NCI-H1048 (cell line): ENCODE measurements at places on chromosomes 2 and 18.

DNA sequence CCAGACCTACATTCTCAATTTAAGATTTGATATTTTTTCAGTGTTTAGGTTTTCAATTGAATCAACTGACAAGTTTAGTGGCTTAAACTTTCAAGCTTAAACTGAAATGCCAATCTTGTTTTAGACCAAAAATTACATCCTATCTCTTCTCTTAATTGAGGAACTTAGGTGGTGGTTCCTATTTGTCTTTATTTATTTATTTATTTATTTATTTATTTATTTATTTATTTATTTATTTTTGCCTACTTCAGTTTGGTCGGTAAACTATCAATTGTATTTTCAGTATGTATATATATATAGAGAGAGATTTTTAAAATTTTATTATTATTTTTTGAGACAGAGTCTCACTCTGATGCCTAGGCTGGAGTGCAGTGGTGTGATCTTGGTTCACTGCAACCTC lies 68.1 kb downstream of the NEDD4L start:
- DNase-seq = no peak

DNA sequence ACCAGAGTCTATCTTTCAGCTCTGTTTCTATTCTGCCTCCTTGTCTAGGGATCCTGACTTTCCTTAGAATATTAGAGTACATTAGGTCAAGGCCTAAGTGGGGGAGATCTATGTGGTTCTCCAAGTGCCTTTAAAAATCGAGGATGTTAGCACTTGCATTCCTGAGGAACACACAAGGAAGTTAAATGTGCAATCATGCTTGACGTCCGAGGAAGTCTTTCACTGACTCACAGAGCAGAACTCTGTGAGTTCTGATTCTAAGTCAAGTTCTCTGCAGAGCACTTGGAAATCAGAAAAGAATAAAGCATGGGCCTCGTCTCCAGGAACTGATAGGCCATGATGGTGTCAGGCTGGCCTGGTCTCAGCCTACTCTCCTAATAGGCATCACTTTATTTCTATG lies 17.2 kb downstream of the FHOD3 start:
- DNase-seq = no peak

DNA sequence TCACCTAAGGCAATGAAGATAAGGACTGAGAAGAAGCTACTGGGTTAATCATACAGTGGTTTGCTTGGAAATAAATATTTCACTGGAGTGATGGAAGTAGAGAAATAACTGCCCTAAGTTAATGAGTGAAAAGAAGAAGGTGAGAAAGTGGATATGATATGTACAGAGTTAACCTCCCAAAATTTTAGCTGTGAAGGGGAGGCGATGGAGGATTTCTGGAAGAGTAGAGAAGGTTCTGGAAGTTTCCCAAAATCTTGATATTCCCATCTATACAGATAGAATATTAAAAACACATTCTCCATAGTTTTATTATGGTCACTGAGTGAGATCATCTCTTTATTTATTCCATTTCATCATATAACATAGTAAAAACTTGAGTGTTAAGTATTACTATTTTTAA lies 296.6 kb upstream of the RGPD4 start:
- no peak for DNase-seq

DNA sequence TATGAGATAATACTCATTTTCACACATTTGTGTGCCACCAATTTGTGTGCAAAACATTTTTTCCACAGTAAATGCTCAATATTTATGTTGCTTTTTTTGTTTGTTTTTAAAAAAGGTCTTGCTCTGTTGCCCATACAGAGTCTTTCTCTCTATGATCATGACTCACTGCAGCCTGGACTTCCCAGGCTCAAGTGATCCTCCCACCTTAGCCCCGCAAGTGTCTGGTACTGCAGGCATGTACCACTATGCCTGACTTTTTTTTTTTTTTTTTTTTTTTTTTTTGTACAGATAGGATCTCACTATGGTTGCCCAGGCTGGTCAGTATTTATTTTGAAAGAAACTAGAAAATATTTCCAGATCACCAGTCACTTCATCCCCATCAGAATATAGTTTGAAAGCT lies 297.8 kb upstream of the GYPC start:
- DNase-seq = no peak

GRCh38 chr2:96863575-96864342 lies 5.9 kb upstream of the ANKRD39 start:
- no peak for DNase-seq

- no peak for DNase-seq
Observed at GRCh38 chr2:153963256-153963655, 91.5 kb downstream of the GALNT13 start.

DNA sequence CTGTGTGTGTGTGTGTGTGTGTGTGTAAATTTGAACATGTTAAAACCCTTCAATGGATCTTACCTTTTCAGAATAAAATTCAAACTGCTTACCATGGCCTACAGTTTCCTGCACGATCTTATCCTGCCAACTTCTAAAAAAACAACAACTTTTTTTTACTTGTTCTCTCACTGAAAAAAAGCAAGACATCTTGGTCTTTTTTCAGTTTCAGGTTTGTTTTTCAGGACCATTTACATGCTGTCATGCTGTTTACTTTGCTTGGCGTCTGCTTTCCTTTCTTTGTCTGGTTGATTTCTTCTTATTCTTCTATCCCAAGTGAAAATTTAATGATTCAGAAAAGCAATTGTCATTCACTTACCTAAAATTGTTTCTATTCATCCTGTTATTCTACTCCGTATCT lies 286.3 kb upstream of the TMEFF2 start:
- no peak for DNase-seq

DNA sequence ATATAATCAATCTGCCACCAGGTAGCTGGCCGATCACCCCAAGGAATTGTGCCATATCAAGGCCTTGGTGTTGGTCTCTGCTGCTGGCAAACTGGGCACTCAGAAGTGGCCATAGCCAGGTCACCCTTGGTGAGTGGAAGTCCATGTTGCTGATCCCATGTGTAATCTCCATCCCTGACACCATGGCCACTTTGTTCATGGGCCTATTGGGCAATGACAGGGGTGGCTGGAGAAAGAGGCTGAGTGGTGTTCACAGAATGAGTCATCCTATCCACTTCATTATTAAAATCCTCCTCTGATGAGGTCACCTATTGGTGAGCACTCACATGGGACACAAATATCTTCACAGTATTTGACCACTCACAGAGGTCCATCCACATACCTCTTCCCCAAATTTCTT lies 26.7 kb upstream of the CD226 start:
- no peak for DNase-seq

DNA sequence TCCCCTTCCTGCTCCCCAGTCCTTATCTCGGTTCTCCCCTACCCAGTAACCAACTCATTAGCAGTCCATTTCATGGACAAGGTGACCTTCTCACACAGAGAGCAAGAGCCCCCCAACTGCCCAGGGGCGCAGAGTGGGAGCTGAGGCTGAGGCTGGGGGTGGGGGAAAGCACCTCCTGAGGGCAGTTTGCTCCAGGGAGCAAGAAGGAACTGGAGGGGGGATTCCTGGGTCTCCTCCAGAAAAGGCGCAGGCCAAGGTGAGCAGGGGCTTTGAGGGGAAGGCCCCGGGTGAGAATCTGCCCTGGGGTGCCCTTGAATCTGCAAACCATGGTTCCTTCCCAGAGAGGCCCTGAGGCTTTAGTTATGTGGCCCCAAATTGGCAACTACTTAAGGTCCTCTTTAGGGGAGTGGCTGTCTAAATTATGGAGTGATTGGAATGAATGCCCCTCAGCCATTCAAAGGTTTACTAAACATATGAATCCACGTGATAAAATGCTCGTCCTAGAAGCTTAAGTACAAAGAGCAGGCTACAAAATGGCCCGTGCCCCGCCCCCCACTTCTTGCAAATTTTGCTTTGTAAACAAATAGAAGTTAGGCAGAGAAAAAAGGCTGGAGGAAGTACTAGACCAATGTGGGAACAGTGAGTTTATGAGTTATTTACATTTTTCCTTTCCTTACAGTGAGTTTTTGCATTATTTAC lies 123.5 kb upstream of the HS6ST1 start:
- DNase-seq = no peak

DNA sequence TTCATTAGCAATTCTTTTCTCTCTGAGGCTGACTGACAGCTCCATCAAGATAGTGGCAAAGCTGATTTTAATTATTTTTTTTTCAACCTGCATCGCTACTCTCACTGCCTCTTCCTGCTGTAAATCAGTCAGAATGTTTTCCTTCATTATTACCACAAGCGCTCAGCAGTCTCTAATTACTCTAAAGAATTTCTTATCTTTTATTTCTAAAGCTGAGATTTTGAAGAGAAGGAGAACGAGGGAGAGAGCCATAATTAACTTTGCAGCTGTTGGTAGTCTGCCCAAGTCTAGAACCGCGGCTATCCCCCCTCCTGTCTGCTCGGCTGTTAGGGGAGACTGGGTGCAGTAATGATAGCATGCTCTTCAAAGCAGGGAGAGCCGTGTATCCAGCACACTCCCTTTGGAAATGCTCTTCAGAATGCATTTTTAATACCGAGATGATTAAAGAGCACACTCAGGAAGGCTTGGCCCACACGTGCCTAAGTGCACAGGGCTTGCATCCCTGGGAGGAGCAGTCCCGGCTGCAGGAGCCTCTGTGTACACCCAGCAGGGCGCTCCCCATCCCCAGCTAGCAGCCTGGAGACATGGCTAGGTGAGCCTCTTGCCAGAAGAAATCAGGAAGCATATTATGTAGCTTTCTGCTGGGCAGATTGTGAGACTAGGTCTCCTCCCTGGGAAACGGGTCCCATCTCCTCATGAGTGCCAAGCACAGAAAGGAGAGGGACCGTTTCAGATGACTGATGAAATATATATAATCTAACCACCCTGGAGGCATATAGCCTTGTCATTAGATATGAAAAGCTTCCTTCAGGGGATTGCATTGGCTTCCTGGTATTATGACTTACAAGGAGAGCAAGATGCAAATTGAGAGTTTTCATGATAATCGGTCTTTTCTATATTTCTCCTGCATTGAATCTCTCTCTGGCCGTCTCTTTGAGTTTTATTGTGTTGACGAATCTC lies 555.2 kb downstream of the CMPK2 start:
- DNase-seq = no peak

- DNase-seq = no peak
Observed at GRCh38 chr2:118755901-118756300, 91.5 kb downstream of the EN1 start.
